A549 treated with CpdA at 1 μM for 4 hours (cell line): ENCODE measurements at places on chromosomes 2 and 18. TPM values are rescaled to one million over a fixed set of nuclear protein-coding genes. Genes with fewer than 3 reads are reported as not detected.

Gene MAP3K19
- not detected in 5 replicates for total RNA-seq

Gene MAL
- total RNA-seq, result 0.10 to 0.14 TPM in 2 of 5 replicates, not detected in the others

Gene HOXD13
- 0.16 to 0.34 TPM (median 0.30 TPM) in 5 replicates for total RNA-seq

Gene KCNJ3
- not detected in 5 replicates for total RNA-seq

Gene AFG3L2
- total RNA-seq, result 36.9 to 56.6 TPM (median 37.6 TPM) in 5 replicates

Gene GPATCH11
- 9.1 to 13.1 TPM (median 10.0 TPM) in 5 replicates for total RNA-seq

Gene SCYGR3
- total RNA-seq, result not detected in 5 replicates

Gene CYS1
- 0.90 to 1.3 TPM (median 1.1 TPM) in 5 replicates for total RNA-seq

Gene CASP10
- 1.8 to 2.5 TPM (median 2.2 TPM) in 5 replicates for total RNA-seq

Gene RPRM
- total RNA-seq, result 0.05 TPM in 1 of 5 replicates, not detected in the others

Gene POTEJ
- total RNA-seq, result not detected in 5 replicates

Gene LINC00305
- total RNA-seq, result not detected in 5 replicates

Gene RIOK3
- 25.8 to 47.7 TPM (median 26.3 TPM) in 5 replicates for total RNA-seq

Gene MDH1
- 233 to 257 TPM (median 253 TPM) in 5 replicates for total RNA-seq

Gene GAREM2
- total RNA-seq, result 7.5 to 9.7 TPM (median 7.6 TPM) in 5 replicates

Gene GDF7
- total RNA-seq, result 0.02 to 0.06 TPM (median 0.03 TPM) in 5 replicates

Gene PHOSPHO2
- total RNA-seq, result 3.0 to 4.2 TPM (median 3.4 TPM) in 5 replicates

Gene CCBE1
- 6.9 to 14.3 TPM (median 8.6 TPM) in 5 replicates for total RNA-seq
